ENCODE measurements at places on chromosomes 16 and 17.

DNA sequence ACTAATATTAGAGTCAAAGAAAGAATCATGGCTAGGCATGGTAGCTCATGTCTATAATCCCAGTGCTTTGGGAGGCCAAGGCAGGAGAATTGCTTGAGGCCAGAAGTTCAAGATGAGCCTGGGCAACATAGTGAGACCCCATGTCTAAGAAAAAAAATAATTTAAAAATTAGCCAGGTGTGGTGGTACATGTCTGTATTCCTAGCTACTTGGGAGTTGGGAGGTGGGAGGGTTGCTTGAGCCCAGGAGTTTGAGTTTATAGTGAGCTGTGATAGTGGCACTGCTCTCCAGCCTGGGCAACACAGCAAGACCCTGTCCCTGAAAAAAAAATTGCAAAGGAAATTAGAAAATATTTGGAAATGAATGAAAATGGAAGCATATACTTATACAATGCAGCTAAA lies 210.3 kb upstream of the AXIN2 start:
- DNase-seq = no peak

GRCh38 chr16:69260019-69260418 lies 51.1 kb upstream of the VPS4A start:
- no peak for DNase-seq

- no peak for DNase-seq
Measured at GRCh38 chr16:49466529-49466831, 92.9 kb downstream of the C16orf78 start.

DNA sequence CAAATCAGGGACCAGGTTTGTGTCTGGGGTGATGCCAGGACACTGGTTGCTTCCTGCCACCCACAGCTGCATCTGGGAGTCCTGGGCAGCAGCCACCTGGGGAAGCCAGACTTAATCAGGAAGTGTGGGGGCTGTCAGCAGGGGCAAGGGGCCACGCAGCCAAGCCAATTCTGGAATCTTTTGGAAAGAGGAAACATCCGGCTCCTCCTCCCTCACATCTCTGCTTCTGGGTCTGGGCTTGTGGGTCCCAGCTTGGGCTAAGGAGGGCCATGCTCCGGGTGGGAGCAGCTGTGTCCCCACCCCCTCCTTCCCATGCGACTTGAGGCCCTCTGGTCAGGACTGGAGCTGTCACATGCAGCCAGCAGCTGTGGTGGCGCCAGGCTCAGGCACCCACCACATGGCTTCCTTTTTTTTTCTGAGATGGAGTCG lies 37.0 kb upstream of the CCDC182 start:
- no peak for DNase-seq

- peak; percentile 24 for DNase-seq
Measured at GRCh38 chr16:29961479-29962343, at the start of gene TMEM219. TSS of gene TMEM219 (plus strand) at chr16:29962079. CDS start at chr16:29963144, 1,065 bp downstream.

All from NCI-H1436 treated with DMSO at 0.1 percent for 48 hours (cell line).